ENCODE measurements at places on chromosomes 12 and 14.

- no peak for DNase-seq
These were observed 380.8 kb upstream of the RGS6 start for GRCh38 chr14:71551291-71551950.

DNA sequence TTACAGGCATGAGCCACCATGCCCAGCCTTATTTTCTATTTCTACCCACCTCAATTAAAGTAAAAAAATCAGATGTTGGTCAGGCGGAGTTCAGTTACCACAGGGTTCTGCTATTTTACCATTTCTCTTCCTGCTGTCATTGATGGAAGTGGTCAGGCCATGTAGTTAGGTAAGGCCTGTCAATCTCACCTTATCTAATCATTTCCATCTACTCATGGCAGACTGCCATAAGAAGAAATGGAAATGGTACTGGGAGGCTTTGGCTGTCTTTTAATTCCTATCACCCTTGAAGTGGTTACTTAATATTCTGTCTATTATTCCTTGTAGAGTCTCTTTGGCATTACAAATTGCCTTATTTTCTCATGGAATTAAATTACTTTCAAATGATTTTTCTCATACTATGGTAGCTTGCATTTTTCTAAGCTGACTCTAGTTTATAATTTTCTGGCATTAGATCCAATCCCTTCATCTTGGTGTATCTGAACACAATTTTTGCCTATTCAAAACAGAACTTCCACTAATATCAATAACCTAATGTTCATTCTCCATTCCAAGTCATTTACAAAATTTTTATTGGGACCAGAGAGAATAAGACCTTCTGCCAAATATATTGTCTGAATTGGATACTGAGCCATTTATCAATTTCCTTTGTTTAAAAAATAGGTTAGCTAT is 198.7 kb downstream of the DACT1 start:
- DNase-seq, result no peak

DNA sequence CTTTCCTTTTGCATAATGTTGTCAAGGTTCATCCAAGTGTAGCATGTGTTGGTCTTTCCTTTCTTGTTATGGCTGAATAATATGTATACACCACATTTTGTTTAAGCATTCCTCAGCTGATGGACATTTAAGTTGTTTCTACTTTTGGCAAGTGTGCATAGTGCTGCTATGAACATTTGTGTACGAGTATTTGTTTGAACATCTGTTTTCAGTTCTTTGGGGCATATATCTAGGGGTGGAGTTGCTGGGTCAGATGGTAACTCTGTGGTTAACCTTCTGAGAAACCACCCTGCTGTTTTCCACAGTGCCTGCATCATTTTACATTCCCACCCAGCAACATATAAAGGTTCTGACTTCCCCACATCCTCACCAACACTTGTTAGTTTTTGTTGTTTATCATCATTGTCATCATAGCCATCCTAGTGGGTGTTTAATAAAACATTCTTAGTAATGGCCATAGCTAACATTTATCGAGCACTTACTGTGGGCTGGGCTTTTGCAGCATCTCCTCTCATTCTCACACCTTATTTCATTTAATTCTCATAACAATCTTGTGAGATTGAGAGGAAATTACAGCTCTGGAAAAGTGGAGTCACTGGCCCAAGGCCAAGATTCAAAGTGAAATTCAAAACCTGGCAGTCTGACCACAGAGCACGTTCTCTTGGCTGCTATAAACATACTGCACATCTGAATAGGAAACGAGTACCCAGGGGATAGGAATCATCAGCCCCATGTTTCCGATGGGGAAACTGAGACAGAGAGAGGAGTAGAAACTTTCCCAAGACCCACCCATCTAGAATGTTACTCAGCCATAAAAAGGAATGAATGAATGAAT is 193.6 kb downstream of the KSR2 start:
- DNase-seq, result no peak

DNA sequence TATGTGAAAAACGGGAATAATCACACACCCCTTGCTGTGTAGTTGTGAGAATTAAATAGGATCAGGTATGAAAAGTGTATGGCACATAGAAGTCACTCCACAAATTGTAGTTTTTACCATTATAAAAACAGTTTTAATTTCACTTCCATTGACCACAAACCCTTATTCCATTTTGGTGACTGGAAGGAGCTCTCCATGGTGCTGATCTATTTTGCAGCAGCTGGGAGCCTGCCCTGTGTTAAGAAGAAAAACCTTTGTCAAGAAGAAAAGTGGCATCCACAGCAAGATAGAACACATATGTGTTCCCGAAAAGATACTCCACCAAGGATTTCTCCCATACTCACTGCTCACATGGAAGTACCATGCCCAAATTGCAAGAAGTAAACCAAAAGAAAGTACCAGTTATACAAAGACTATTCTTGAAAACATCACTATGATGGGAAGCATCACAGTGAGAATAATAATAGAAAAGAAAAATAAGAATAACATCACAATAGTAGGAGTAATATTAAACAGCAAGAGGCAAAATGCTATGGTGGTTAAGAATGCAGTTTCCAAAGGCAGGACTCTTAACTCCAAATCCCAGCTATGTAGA is 58.7 kb downstream of the TUNAR start:
- no peak for DNase-seq

GRCh38 chr14:104895786-104896661 is 28.7 kb upstream of the PLD4 start:
- DNase-seq, result no peak

DNA sequence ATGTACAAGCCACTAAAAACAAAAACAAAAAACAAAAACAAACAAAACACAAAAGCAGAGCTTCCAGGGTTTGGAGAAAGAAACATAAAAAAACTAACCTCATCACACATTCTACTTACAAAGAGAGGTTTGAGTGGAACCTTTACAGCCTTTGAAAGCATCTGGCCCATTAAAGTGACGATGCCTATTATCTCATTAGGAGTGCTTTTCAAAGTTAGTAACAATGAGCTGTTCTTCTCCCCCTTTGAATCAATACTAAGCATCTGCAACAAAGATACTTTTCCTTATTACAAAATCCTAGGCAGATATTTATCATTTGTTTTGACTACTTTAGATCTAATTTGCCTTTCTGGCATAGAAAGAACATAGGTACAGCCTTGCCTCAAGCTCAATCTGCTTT is 217.3 kb downstream of the PPM1H start:
- no peak for DNase-seq

DNA sequence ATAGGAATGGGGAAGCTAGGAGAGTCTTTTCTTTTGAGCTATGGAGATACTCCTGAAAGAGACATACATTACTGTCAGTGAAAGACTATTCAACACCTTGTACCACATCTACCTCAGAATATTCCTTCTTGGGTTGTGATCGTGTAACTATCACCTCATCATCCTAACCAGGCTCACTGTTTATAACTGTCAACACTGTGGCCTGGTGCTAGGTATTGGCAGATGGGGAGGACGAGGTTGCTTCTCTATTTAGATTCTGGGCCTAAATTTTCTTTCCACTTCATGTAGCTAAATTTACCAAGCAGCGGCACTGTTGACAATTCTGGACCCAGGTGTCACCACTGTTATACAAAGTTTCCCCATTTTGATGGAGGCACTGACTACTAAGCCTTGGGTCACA is 354.4 kb downstream of the NELL2 start:
- DNase-seq, result no peak

- DNase-seq, result no peak
These were observed 95.2 kb downstream of the TSPAN9 start for GRCh38 chr12:3172124-3173007.

DNA sequence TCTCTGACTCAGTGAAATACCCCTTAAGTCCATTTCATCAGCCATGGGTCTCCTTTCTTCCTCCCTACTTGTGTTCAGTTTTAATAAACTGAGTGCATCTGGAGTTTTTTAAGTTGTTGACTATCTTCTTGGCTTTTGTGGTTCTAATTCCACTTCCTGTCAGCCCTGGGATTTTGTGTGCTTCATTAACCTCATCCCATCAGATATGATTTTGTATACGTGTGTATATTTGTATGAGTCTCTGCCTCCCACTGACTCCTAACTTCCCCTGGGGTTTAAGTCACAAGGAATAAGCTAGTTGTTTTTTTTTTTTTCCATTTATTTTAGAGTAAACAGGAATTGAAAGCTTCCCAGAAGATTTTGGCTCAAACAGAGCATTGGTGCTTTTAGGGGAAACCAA is 62.7 kb downstream of the TTLL5 start:
- DNase-seq, result no peak

GRCh38 chr12:131586269-131586668 is 124.6 kb upstream of the SFSWAP start:
- DNase-seq, result no peak

GRCh38 chr14:67955261-67955660 is 135.7 kb downstream of the RAD51B start:
- no peak for DNase-seq

DNA sequence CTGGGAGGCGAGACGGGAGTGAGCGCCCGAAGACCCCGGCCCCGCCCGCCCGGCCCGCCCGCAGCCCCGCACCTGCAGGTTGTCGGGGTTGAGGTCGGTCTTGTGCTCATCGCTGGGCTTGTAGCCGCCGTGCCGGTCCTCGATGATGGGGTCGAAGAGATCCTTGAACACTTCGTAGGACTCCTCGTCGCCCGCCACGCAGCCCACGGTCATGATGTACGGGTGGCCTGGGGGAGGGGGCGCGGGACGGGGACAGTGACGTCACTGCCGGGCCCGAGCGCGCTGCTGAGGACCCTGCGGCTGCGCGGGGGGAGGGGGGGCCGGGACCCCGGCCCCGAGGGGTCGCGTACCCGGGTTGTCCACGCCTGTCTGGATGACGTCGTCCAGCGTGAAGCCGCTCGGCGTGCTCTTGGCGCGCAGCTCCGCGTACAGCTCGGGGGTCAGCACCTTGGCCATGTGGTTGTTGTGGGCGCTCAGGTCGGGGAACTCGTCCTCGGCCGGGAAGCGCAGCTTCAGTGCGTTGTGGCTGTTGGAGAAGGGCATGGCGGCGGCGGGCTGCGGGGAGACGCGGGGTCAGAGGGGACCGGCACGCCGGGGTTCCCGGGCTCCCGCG is 573 bp downstream of the CKB start:
- DNase-seq, result no peak

DNA sequence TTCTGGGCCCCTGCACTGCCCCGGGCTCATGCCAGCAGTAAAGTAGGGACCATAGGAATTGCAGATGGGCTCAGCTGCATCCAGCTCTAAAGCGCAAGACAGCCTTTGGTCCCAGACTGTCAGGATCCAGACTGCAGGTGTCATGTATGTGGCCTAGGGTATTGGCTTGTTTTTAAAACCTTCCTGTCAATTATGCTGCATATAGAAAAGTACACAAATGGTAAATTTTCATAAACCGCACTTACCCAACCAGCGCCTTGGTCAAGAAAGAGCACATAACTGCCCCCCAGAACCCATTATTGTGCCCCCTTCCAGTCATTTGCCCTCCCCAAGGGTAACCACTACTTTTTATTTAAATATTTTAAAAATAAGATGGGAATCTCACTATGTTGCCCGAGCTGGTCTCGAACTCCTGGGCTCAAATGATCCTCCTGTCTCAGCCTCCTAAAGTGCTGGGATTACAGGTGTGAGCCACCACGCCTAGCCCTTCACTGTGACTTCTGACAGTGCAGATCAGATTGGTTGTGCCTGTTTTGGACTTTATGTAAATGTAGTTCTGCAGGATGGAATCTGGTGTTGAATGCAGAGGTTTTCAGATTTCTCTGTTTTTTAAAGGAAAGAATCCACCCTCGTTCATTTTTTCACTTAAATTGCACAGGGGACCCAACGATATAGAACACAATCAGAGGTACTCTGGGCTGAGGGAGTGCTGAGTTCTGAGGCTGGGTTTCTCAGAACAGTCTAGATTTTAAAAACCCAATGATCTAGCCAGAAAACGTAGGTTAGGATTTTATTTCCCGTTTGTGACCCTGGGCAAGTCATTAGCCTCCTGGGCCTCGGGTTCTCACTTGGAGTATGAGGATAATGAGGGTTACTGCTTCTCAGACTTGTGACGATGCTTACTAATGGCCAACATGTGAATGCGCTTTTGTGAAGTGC is 6.7 kb downstream of the NR4A1 start:
- peak; percentile 28 for DNase-seq

- no peak for DNase-seq
These were observed 23.8 kb downstream of the MLXIP start for GRCh38 chr12:122102331-122102730.

- no peak for DNase-seq
These were observed 501.5 kb upstream of the USP15 start for GRCh38 chr12:61758661-61759060.

- no peak for DNase-seq
These were observed 385.6 kb downstream of the SYT1 start for GRCh38 chr12:79250186-79250585.

DNA sequence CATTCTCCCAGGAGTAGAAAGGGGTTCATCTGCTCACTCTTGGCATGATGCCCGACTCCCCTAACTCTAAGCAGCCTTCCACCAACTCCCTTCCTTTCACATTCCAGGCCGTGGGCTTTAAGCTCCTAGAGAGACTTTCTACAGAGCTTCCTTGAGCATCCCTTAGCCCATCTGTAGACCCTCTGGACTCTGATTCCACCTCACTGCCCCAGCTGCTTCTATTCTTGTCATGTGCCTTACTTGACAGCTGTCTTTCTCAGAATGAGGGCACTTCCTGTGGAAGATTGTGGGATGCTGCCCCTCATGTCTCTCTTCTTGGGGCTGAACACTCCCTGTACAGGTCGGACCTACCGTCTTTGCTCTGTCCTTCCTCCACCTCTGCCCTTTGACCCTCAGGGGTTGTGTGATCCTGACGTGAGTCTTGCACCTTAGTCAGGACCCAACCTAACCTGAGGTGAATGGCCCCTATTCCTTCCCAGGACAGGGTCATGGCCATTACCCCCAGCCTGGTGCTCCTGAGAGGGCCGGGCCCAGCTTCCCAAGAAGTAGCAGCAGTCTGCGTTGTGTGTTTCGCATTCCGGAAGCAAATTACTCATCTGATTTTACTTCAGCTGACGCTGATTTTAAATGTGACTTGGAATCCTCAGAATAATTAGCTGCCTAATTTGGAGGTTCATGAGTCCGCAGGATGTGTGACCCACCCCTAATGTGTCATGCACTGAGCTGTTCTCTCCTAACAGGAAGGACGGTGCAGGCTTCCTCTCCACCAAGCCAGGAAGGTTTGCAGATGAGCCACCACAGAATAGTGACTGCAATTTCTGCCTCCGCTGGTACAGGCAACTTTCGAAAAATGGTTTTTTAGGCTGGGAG is 2.7 kb upstream of the GALNT6 start:
- peak; percentile 61 for DNase-seq

DNA sequence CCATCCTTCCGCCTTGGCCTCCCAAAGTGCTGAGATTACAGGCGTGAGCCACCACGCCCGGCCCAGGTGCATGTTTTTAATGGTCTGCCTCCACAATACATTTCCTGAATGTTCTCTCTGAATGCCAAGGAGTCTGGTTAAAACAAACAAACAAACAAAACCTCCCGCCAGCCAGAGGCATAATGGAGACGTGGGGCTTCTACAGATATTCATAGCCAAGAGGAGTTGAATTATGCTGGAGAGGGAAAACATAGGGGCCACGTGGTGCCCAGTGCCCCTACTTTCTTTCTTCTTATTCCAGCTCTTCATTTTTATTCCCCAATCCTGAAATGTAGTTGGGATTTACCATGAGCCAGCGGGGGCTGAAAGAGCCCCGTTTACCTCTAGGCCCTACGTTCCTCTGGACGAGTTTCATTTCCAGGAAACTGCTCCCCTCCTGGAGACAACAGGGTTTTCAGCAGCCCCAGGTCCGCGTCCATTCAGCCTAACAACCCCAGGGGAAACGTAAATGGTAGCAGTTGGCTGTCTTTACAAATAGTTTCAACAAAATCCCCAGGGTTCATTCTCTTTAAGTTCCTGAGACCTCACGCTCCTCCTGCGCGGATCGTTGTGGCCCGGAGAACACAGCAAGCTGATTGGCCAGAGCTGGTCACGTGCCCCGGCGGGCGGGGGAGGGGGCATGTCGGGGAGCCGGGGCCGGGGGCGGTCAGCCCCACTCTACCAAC is 108.5 kb upstream of the ESRRB start:
- DNase-seq, result no peak

- peak; percentile 64 for DNase-seq
These were observed at the start of the genes AMIGO2 and PCED1B for GRCh38 chr12:47079468-47079980. TSS of gene AMIGO2 (minus strand) at chr12:47079959. CDS start at chr12:47079002, 957 bp downstream. TSS of gene PCED1B (plus strand) at chr12:47079621. CDS start at chr12:47235064, 155,443 bp downstream.
